Stimulated activated CD8-positive, alpha-beta memory T cell treated with anti-CD3 and anti-CD28 coated beads, Interleukin-4, amount 100 ng/mL, for 4 hours (primary cell): ENCODE measurements at places on chromosomes 7 and 10.

GRCh38 chr7:155487509-155488482 lies 29.9 kb downstream of the EN2 start:
- no peak for DNase-seq

DNA sequence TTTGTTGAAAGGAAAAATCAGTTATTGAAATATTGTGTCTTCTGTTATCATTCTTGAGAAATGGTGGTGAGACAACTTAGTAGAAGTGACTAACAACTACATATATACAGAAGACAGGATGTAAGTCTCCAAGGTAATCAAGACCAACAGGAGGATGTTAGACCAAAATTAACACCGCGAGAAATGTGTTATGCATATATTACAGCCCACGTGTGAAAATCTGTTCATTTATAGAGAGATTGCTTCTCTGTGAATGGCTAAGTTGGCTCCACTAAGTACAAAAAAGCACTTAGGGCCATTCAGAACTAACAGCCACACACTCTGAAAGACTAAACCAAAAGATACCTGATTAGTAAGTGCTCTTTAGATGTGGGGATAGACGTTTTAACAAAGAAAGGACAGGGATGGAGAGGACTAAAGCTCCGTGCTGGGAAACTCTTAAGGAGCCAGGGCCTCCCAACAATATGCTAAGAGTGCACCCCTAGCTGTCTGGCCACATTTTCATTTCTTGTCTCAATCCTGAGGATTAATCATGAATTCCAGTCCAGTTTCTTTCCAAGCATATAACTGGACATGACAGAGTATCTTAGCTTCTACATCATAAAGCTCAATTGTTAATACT lies 26.5 kb downstream of the HDAC9 start:
- DNase-seq = no peak

- DNase-seq = no peak
Observed at GRCh38 chr7:141001546-141001945, 13.2 kb downstream of the MRPS33 start.

GRCh38 chr10:73763343-73763742 lies 18.5 kb upstream of the CHCHD1 start:
- DNase-seq = no peak

GRCh38 chr7:155806096-155806871 lies 6.0 kb downstream of the SHH start:
- no peak for DNase-seq

DNA sequence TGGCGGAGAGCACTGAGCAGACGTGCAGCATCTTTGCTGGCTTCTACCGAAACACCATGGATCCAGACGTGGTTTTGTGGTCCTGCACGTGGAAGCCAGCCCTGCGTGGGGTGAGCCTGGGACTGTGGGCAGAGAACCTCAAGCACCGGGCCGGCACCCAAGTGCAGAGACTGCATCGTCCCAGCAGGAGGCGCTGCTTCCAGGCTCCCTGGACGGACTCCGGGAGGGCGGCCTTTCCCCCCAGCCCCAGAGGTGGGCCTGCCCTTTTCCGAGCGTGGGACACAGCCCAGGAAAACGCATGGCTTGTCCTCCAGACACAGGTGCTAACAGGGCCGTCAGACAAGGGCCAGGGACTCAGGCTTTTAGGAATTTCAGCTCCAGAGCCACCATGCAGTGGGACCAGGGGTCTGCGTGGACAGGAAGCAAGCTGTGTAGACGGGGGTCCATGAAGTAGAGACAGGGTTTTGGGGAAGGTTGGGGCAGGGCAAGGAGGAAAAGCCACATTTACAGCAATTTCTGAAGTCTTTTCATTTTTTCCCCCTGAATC lies 303.9 kb downstream of the WDR37 start:
- no peak for DNase-seq

GRCh38 chr10:113746217-113746957 lies 5.1 kb upstream of the PLEKHS1 start:
- no peak for DNase-seq

DNA sequence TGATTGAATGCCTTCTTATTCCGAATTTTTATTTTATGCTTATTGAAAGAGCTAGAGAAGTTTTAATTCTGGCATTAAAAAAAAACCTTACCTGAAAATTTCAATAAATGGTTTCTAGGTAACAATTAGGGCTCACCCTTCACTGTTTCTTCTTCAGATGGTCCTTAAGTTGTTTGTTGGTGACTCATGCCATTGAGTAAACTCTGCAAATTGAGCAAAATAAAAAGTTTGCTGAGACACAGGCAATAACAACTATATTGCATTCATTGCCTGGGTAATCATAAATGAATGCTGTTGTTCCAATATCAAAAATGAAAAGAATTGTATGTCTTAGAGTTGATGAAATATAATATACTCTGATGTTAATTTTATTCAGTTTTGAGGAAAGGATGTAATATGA lies 300.3 kb downstream of the CDK14 start:
- DNase-seq = no peak

- DNase-seq = no peak
Observed at GRCh38 chr7:120799147-120799546, 58.8 kb downstream of the TSPAN12 start.

GRCh38 chr7:47102331-47102841 lies 479.5 kb downstream of the TNS3 start:
- DNase-seq = no peak

- no peak for DNase-seq
Observed at GRCh38 chr10:125694883-125695282, 11.9 kb upstream of the TEX36 start.

DNA sequence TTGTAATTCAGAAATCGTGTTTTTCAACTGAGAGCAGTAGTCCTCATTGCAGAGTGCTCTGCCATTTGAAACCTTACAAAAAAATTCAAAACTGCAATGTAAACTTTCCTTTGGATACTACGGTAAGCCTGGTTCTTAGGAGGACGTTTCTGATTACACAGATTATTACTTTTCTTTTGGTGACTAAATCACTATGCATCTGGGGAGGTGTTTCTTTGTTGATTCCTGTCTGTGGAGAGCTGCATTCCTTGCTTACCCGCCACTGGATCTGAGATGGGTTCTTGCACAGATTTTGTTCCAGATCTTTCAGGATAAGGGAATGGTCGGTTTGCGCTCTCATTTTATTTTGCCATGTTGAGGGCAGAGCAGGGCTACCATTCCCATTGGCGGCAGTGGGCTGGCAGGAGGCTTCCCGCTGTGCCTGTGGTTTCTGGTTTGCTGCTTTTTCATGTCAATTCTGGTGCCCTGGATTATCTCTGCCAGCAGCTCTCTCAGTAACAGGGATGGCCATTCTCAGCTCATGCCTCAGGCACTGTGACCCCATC lies 485.1 kb downstream of the GLRX3 start:
- DNase-seq = no peak

- no peak for DNase-seq
Observed at GRCh38 chr10:78925800-78926319, 142.9 kb upstream of the ZMIZ1 start.

GRCh38 chr10:115710136-115710535 lies 562.9 kb downstream of the GFRA1 start:
- no peak for DNase-seq

DNA sequence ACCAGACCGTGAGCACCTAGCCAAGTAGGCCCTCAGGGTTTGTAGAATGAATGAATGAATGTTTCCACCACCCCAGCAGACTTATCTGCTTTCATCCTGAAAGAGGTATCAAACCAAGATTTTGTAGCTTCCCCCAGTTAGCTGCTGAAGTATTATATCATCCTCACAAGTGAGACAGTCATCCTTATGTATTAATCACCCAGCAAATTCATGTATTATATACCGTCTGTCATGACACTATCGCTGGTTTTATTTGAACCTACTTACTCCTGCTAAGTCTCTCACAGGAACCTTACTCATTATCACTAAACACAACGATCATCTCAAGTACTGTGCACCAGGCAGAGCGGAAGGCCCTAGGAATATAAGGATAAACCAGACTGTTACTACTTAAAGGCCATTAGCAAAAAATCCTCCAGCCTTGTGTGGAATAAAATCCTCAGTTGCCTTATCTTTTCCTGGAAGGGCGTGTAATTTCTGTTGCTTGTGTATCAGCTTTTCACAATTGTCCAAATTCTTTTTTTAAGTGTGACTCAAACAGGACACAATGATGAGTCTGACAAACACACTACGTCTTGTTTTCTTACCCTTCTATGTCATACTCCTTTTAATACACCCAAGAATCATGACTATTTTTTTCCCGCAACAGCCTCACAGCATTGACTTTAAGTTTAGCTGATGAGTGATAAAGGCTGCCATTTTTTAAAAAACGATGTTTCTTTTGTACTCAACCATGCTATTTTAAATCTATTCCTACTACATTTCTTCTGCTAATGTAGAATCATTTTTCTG lies 176.1 kb upstream of the KLF14 start:
- no peak for DNase-seq

GRCh38 chr7:90251304-90251635 lies 6.3 kb downstream of the CFAP69 start:
- no peak for DNase-seq

GRCh38 chr10:79272353-79272752 lies 74.9 kb upstream of the PPIF start:
- DNase-seq = no peak

DNA sequence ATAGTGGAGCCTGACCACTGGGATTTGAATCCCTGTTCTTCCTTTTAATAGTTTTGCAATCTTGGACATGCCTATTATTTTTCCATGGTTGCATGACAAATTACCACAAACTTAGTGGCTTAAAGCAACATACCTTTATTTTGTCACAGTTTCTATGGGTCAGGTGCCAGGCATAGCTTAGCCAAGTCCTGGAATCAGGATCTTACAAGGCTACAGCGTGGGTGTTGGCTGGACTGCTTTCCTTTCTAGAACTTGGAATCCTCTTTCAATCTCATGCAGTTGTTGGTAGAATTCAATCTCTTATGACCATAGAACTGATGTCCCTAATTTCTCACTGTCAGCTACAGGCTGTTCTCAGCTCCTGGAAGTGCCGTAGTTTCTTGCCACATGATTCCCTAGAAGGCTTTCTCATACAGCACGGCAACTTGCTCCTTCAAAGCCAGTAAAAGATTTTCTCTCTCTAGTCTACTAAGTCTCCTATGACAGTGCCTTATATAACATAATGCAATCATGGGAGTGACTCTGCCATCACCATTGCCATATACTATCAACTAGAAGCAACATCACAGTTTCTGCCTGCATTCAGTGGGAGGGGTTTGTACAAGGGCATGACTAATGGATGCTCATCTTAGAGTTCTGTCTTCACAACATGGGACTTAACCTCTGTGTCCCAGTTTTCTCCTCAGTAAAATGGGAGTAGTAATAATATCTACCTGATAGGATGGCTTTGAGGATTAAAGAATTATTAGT lies 243.4 kb upstream of the FZD1 start:
- no peak for DNase-seq

DNA sequence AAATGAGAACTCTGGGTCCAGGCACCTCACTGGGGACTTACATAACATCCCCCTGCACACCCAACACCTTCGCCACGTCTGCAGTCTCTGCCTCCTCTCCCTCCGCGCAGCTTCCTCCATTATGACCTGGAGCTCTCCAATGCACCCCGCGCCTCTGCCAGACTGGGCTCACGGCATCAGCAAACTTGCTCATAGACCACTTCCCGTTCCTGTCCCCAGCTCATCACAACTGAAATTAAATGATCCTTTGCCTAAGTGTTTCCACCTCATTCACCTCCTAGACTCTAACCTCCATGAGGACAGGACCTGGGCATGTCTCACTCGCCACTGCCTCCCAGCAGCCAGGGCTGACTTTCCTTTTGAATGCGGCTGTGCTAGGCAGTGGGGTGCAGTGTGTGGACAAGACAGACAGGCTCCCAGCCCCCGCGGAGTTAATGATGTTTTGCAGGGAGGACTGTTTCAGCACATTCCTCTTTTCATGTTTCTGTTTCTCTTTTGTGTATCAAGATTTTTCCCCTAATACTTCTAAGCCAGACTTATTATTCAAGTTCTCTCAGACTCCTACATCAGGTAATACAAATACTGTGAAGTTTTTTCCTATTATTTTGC lies 18.8 kb downstream of the CHST15 start:
- no peak for DNase-seq

- DNase-seq = no peak
Observed at GRCh38 chr7:146185844-146186243, 69.2 kb downstream of the CNTNAP2 start.

DNA sequence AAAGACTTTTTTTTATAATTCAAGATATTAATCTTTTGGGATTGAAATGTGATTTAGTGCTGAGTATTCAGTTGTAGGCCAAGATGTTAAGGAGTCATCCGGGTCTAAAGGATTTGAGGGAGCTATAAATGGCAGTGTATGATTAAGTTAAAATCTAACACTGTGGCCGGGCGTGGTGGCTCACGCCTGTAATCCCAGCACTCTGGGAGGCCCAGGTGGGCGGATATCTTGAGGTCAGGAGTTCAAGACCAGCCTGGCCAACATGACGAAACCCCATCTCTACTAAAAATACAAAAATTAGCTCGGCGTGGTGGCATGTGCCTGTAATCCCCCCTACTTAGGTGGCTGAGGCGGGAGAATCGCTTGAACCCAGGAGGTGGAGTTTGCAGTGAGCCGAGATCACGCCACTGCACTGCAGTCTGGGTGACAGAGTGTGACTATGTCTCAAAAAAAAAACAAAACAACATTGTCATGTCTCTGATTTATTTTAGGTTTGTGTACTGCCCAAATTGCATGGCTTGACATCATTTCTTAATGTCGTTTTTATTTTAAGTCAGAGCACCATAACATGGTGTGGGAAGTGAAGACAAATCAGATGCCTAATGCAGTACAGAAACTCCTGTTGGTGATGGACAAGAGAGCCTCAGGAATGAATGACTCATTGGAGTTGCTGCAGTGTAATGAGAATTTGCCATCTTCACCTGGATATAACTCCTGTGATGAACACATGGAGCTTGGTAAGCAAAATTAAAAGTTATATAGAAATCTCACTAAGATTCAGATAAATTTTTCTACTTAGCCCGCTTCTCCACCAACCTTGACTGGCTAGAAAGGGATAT lies 10.7 kb downstream of the HBP1 start:
- no peak for DNase-seq

DNA sequence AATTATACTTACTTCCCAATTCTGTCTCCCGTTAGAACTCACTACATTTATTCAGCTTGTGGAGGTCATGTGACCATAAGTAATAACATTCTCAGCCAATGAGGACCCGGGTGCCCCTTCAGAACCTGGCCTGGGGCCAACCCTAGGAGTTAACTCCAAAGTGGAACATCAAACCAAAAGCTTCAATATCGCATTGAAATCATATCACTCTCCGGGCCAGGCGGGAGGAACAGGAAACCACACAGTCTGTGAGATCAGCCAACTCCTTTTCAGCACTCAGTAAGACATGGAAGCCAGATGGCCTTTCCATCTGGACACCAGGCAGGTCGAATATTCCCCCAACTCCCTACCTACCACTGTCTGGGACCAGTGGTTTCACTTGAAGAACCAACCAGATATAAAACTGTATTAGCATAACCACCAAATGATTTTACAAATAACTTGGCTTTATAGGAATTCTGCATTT lies 5.5 kb downstream of the CREB3L2 start:
- DNase-seq = no peak

GRCh38 chr10:8830876-8831275 lies 776.4 kb downstream of the GATA3 start:
- no peak for DNase-seq

GRCh38 chr7:41994746-41995110 lies 242.3 kb downstream of the GLI3 start:
- DNase-seq = no peak
